NCI-H1092 (cell line): ENCODE measurements at places on chromosomes 4 and X.

GRCh38 chrX:126719208-126719607 is 100.3 kb upstream of the PRR32 start:
- DNase-seq, result no peak

GRCh38 chr4:109125084-109125483 is 177.4 kb downstream of the COL25A1 start:
- DNase-seq, result no peak

DNA sequence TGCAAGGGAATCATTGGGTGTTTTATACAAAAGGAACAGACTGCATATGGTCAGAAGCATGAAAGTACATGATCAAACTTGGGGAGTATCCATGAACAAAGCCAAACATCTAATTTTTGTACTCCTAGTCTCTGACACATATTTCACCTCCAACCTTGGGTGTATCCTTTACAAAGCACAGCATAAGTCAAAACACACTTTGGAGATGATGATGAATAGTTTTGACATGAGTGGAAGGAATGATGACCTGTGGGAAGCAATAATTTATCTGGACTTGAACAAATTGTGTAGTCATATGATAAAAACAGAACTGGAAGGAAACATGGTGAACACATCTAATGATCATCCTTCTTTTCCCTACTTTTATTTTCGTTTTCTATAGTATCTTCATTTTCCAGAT is 108.7 kb upstream of the PLS3 start:
- no peak for DNase-seq

- no peak for DNase-seq
Measured at GRCh38 chr4:152356428-152357034, 179.4 kb downstream of the FBXW7 start.

DNA sequence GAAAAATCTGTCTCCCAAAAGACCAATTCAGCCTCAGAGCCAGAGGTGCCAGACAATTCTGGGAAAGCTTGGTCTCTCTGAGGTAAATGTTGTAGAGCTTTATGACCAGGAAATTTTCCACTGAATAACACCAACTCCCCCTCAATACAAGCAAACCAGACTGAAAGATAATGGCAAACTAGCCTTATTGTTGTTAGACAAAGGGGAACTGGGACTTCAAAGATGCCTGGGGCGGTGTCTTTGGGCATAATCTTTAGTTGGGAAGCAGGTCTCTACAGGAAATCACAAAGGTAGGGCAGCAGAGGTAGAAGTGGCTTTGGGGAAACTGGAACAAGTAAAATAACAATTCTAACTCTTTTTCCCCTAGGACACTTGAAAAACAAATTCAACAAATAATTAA is 12.0 kb downstream of the COL4A6 start:
- no peak for DNase-seq

DNA sequence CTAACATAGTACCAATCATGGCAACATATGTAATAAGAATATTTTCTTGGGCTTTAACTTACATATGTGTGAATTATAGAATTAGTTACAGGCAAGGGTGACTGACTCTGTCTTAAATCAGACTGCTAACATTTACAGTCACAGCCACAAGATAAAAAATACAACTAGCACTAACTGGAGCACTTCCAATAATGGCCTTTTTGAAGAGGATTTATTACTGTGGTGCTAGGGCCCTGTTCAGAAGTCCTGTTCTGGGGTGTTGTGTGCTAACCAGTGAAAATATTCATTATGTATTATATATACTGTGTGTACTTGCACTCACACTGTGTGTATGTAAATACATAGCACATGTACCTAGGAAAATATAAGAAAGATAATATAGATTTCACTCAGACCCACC is 1611.2 kb downstream of the PCDH18 start:
- DNase-seq, result no peak
